DMS53 (cell line): ENCODE measurements at places on chromosomes 3 and 15.

- no peak for DNase-seq
Observed at GRCh38 chr3:16601537-16602005, 3.7 kb downstream of the DAZL start.

- no peak for DNase-seq
Observed at GRCh38 chr15:87851497-87851896, 405.0 kb downstream of the NTRK3 start.

DNA sequence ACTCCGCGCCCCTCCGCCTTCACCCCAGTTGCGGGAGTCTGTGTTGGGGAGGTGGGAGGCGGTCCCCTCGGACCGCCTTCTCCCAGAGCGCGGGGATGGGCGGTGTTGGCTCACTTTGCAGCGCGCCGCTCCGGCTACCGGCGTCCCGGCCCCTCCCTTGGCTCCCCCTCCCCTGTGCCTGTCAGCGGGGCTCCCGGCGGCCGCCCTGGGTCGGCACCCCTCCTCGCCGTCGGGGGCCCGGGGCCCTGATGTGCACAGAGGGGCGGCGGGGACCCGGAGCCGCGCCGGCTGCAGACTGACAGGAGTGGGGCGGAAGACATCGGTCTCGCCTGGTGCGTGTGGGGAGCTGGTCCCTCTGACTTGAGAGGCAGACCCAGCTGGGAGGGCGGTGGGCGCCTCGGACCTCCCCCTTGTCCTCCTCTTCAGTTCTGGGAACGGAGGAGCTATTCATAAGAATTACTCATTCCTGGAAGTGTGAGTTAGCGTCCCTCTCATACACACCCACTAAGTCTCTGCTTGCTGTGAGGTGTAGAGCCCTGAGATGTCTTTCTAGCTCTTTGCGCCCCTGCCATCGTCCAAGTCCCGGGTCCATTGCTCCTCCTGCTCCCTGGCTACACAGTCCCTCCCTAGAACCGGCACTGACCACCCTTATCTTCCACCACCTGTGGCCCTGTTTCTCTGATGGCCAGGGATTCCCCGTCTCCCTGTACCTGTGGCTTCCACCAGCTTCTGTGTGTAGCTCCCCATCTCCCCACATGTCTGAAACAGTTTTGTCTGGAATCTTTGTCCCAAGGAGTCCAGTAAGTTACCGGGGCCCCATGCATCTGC lies 42.3 kb upstream of the ROPN1 start:
- DNase-seq, result peak; percentile 39

- DNase-seq, result no peak
Observed at GRCh38 chr3:180188512-180189309, 152.0 kb upstream of the PEX5L start.

DNA sequence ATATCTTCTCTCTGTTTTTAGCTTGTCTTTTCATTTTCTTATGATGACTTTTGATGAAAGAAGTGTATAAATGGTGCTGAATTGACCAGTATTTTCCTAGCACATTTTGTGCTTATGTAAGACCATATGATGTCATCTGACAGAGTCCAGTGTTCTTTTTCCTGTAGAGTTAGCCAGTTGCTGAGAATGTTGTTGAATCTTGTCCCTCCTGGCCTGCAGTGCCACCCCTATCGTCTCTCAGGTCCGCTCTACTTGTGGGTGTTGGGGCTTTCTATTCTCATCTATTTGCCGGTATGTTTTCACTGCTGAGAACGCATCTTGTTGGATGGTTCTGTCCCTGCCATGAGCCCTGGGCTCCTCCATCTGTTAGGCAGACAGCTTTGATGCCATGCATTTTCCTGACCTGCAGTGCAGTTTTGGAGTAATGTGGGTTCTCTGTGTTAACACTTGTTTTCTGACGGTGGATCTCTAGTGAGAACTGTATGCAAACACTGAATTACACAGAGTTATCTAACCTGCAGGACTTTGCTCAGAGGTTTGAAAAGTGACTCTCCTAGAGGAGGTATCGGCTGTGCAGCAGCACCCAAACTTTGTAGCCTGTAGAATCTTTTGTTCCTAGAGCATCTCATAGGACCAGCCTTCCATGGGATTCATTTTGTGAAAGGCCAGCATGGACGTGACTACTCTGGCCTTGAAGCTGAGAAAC lies 44.6 kb downstream of the SLC6A20 start:
- DNase-seq, result no peak

DNA sequence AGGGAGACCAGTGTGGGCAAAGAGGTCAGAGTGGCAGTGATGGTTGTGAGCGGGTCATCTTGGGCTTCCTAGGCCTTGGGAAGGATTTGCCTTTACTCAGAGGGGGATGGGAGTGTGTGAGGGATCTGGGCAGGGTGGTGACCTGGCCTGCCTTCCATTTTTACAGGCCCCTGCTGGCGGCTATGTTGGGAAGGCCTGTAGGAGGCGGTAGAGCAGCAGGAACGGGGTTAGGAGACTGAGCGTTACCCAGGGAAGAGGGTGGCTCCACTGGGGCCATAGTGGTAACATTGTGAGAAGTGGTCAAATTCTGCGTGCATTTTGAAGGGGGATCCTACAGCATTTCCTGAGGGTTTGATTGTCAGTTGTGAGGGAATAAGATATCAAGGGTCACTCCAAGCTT lies 307.3 kb upstream of the CTDSPL start:
- DNase-seq, result peak; percentile 1

DNA sequence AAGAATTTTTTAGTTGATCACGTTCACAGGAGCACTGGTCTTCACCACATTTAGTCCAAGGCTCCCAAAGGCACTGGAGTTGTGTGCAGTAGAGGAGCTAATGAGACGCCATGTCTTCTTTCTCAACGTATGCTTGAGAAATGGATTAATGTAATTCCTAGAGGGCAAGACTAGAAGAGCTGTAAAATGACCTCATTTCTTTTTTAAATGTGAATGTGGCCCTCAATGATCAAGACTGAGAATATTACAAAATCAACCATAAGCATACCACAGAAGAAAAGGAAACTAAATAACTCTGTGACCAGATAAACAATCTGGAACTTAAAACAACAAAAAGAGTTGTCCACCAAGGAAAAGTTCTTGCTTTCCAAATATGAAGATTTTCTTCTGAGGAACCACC lies 112.1 kb upstream of the THBS1 start:
- DNase-seq, result no peak

- peak; percentile 18 for DNase-seq
Observed at GRCh38 chr3:39106281-39106811, 1.1 kb downstream of the GORASP1 start.

DNA sequence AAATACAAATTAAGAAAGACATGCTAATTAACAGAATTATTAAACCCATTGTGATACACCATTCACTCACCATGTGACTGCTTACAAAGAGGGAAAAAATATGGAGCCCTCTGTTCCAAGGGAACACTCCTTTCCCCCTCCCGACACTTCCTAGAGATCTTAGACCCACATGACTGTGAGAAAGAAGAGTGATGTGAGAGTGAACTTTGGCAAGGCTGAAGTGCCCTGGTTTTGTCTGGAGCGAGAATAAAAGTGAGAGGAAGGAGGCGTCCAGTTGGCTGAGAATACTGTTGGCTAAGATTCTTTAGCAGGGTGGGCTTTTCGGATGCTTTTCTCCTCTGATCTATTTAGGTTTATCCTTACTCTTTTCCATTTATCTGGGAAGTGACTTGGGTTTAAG lies 14.1 kb downstream of the CHL1 start:
- no peak for DNase-seq

DNA sequence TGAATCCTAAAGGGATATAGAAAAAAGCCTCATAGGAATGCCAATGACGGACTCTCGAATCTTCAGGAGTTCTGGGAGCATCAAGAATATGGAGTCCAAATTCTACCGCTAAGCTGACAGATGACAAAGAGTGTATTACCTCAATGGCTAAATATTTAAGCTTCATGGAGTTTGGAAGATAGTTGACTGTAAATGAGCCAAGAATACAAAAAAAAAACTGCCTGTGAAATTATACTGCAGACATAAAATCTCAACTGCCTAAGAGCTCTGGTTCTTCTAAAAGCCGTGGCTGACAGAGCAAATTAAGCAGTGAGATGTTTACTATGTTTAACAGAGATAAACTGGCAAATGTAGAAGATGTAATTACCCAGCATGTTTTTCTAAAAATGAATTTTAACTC lies 140.0 kb downstream of the GADL1 start:
- no peak for DNase-seq

GRCh38 chr3:42421818-42422796 lies 11.7 kb upstream of the LYZL4 start:
- no peak for DNase-seq

- no peak for DNase-seq
Observed at GRCh38 chr3:141218162-141218835, 13.3 kb upstream of the PXYLP1 start.

GRCh38 chr3:108389372-108389771 lies 93.0 kb downstream of the HHLA2 start:
- no peak for DNase-seq

- peak; percentile 73 for DNase-seq
Observed at GRCh38 chr3:69200384-69201068, 78.1 kb upstream of the LMOD3 start.

- peak; percentile 8 for DNase-seq
Observed at GRCh38 chr15:37872661-37873060, 61.8 kb upstream of the TMCO5A start.

- no peak for DNase-seq
Observed at GRCh38 chr3:148226246-148226645, 471.5 kb upstream of the AGTR1 start.

- DNase-seq, result peak; percentile 0
Observed at GRCh38 chr3:63364495-63364894, 86.4 kb downstream of the SYNPR start.

DNA sequence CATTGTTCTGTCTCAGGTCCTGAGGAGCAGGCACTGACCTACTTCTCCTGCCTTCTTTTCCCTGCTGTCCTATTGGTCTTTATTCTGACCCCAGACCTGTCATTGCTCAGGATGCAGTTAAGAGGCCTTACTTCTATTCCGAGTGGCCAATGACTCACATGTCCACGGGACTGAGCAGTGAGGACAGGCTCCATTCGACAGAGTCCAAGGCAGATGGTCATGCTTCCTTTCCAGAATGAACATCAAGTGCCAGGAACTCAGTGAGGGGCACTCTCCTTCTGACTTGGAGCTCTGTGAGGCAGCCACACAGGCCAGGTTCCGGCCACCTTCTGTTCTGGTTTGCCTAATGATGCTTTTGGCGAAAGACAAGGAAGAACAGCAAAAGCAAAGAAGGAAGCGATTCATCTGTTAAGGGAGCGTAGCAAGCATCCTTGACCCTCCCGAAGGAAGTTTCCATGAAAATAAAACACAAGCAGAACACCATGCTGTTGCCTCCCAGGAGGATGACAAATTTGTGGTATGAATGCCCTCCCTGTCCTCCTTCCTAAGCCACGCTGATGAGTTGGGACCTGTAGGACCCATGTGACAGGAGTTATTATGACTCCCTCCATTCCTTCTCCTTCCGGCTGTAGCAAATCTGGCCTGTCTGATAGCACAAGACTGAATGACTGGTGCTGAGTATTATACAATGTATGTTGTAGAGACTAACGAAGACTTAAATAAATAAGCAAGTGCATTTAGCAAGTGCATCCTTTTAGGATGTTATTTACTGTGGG lies 14.4 kb upstream of the TPRG1 start:
- DNase-seq, result no peak

GRCh38 chr3:135907422-135908165 lies 57.9 kb upstream of the PPP2R3A start:
- DNase-seq, result peak; percentile 49

DNA sequence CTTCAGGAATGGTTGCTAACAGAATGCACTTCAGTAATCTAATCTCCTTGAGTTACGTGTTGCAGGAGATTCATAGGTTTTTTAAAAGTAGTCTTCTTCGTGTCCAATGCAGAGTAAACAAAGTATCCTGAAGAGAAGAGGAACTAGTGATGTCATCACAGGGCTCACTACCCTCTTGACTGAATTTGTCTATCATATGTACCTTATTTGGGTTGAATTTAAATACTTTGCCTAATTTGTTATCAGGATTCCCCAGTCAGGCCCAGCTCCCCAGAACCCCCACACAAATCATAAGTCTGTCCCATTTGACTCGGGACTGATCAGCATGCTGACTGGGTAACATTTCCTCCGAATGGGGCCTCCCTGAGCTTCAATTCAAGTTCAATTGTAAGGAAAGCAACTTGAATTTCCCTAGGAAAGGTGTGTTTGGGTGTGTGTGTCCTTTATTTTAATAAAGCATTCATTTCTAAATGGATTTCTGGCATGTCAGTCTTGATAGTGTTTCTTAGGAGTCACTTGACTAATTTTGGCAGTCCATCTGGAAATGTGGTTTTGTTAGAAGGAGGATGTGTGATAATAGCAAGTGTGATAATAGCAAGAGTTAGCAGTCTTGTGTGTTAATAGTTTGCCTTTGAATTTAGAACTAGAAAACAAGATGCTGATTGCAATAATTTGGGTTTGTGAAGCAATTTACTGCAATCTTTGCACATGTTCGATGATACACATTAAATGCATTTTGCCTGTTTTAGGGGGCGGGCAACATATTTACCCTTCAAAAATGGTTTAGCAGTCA lies 21.9 kb downstream of the OXNAD1 start:
- no peak for DNase-seq

DNA sequence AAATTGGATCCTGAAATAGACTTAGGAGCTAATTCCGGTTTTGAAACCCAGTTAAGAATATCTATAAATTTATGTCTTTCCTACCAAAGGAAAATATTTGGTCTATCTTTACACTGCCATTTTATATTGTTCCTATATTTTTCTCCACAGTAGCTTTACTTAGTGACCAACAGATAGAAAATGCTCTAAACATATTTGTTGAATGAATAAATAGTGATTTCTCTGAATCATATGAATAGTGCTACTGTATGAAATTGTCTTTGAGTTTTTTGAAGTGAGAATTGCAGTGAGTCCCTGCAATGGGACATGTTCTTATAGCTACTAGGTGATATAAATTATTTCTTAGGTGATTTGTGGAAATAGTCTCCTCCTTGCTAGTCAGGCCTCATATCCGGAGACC lies 18.5 kb upstream of the EID1 start:
- DNase-seq, result no peak

DNA sequence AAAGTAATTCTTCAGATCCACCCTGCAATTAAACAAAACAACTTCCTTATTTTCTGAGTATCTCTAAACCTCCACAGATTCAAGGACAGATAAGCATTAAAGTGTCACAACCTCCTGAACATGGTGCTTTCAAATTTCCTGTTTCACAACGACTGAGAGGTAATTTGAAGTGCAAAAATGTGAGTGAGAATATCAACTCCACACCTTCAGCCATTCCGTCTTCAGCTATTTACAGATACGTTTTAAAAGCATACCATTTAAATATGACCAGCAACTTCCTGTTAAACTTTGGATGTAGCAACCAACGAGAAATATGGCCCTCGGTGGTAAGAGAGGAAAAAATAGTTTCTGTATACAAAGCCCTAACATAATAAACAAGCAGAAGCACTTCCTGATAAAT lies 32.1 kb upstream of the PCSK6 start:
- no peak for DNase-seq

- DNase-seq, result no peak
Observed at GRCh38 chr15:65533057-65533756, 2.9 kb downstream of the HACD3 start.
